ENCODE measurements at places on chromosomes 6 and 20.

- DNase-seq = no peak
These were observed 43.1 kb downstream of the POPDC3 start for GRCh38 chr6:105136431-105137350.

DNA sequence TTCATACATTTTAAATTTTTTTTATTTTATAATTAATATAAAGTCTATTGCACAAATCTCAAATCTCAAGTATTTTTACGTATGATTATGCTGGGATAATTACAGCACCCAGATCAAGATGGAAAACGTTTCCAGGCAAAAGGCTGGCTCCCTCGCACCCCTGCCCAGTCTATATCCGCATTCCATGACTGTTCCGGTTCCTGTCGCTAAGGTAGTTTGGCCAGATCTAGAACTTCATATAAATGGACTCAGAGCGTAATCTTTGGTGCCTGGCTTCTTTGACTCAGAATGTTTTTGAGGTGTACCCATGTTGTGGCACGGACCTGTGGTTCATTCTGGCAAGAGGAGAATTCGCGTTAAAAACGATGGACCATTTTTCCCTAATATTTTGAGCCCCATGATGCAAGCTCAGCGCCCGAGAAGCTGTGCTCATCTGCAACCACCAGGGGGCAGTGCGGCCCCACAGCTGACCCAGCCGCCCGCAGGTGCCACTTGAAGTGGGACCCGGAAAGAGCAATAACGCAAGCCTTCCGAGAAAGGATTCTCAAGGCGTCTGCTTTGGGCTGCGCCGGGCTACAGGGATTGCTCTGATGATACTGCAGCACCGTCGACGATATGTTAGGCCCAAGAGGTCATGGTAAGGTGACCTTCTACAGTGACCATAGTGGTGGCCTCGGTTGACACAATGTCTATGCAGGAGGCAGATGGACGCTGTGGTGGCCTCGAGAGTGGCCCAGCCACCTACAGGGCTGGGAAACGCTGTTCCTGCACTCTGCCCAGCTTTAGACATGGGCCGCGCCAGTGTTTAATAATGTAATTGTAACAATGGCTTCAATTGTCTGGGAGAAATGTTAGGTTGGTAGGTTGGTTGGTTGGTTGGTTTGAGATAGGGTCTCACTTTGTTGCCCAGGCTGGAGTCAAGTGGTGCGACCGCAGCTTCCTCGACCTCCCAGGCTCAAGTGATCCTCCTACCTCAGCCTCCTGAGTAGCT lies 160.1 kb downstream of the ZMYND8 start:
- DNase-seq = peak; percentile 53

DNA sequence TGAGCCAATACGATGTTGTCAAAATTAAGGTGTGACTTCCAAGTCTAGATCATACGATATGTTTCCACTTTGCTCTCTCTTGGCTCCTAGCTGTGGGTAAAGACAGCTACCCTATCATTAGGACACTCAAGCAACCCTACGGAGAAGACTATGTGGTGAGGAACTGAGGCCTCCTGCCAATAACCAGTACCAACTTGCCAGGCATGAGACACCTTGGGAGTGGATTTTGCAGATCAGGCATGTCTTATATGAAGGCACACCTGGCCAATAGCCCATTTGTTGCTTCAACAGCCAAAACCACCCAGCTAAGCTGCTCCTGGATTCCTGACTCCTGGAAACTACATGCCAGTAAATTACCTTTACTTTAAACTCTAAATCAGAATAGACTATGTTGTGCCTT lies 863.4 kb downstream of the DHX35 start:
- DNase-seq = no peak

GRCh38 chr6:140370441-140370840 lies 996.0 kb upstream of the CITED2 start:
- no peak for DNase-seq

GRCh38 chr20:23228912-23229311 lies 121.7 kb upstream of the NXT1 start:
- DNase-seq = no peak

DNA sequence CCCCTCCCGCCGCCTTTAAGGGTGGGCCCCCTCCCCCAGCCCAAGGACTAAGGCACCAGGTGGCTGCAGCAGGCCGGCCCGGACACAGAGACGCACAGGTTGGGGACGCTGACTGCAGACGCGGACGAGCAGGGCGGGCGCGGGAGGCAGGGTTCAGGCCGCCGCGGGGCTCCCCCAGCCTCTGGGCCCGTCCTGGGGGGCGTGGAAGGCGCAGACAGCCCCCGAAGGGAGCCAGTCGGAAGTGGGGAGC lies 9.3 kb downstream of the DUSP15 start:
- no peak for DNase-seq

DNA sequence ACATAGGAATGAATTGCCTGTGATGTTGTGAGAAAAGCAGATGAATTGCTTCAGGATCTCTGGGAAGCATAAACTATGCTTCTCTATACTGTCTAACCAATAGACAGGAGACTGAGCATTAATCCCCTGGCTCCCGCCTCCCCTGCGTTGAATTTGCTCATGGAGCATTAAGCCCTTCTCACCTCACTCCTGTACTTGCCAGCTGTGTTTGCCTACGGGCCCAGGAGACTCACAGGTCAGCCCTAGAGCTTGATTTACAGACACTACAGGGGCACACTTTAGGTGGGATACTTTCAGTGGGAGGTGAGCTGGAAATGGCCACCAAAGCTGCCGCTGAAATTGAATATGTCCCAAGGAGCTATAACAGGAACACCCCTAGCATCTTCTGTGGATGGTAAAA lies 418.7 kb downstream of the CBLN4 start:
- no peak for DNase-seq

DNA sequence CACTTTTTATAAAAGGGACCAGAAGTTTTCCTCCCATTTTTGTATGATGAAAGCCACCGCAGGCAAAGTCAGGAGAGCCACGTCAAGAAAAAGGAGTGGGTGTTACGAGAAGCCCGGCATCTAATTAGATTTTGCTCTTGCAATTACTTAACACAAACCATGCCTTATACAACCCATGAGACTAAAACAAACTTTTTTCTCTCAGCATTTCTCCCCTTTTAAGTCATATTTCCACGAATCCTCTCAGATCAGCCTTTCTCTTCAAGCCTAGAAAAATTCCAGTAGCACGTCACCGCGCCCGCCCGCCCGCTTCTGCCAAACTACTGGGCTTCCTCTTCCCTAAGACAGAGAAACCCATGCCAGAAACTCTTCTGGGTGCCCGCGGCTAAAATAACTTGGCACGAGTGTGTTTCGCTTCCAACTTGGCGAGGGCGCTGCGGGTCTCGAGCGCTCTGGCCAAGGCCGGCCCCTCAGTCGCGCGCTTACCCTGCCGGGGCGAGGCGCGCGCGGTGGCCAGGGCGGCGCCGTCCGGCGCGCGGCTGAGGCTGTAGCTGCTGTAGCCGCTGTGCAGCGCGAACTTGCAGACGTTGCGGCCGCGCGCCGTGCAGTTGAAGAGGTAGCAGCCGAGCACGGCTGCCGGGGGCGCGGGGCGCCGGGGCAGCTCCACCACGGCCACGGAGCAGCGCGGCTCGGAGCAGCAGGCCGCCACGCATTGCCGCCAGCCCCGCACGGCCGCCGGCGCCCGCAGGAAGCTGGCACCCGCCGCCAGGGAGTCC lies 1.0 kb downstream of the LRP11 start:
- DNase-seq = no peak

GRCh38 chr6:4612636-4613171 lies 163.5 kb upstream of the CDYL start:
- no peak for DNase-seq

DNA sequence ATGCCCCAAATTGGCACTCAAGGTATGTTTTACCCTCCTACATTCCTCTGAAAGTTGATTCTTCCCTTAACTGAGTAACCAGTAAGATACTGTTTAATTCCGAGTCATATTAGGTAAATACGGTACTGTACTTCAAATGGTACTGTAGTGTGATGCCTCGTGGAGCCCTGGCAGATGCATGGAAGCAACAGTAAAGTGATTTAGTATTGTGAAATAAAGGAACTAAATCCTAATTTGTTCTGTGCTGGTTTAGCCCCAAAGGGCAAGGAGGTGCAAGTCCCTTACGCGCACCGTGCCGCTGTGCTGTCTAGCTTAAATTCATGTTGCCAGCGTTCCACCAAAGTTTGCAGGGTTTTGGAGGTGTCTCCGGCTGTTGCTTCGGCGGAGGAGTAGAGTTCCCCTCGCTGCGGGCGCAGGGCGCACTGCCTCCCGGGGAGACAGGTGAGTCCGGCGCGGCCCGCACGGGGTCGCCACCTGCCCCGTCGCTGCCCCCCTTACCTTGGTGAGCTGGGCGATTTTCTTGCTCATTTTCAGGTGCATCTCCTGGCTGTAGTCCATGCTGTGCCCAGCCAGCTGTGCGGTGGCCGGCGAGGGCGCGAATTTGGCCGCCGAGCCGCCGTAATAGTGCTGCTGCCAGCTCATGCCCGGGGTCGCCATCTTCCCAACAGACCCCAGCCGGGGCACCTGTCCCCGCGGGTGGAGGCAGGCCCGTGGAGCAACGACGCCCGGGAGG lies 655 bp downstream of the FAM184A start:
- no peak for DNase-seq

DNA sequence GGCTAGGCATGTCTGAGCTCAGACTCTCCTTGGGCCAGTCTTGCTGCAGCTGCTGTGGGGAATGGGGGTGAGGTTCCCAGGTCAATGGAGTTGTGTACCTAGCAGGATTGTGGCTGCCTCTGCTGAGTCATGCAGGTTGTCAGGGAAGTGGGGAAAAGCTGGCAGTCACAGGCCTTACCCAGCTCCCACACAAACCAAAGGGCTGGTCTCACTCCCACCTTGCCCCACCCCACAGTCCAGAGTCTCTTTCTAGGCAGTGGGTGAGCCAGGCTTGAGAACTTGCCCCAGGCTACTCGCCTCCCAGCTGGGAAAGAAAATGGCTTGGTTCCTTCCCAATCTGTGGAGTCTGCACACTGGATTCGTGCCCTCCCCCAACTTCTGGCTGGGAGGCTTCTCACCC lies 65.7 kb downstream of the SCP2D1 start:
- no peak for DNase-seq

- DNase-seq = no peak
These were observed 625.5 kb downstream of the CDH26 start for GRCh38 chr20:60583741-60584140.

DNA sequence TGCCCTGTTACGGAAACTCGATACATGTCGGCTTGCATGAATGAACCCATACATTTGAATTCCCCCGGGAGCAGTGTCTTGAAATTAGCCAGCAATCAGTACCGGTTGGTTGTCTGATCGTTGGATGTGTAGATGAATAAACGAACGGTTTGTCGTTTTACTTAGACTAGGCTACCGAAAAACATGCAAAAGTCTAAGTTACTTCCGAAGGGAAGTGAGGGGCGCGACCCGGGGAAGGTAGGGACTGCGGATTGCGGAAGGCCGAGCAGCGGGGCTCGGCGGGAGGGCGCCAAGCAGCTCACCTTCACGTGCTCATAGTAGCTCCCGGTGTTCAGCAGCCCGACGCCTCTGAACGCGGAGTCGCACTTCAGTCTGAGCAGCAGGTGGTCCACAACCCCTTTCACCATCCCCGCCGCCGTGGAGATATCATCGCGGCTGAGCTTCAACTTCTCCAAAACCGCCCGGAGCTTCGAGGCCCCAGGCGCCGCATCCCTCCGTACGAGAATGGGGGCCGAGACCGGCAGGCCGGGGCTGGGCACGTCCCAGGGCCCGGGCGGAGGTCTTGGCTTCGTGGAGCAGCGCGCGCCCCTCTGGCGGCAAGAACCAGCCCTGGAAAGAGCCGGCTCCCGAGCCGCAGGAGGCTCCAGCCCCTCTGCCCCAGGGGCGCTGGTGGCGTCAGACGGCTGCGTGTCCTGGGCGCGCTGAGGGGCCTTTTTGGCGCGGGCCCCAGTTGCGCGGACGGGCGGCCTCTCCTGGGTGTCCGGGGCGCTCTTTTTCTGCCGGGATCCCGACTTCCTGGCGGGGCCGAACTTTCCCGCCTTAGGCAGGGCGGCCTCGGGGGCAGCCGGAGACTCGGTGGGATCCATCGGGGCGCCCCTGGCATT lies 632 bp downstream of the CGAS start:
- DNase-seq = no peak

DNA sequence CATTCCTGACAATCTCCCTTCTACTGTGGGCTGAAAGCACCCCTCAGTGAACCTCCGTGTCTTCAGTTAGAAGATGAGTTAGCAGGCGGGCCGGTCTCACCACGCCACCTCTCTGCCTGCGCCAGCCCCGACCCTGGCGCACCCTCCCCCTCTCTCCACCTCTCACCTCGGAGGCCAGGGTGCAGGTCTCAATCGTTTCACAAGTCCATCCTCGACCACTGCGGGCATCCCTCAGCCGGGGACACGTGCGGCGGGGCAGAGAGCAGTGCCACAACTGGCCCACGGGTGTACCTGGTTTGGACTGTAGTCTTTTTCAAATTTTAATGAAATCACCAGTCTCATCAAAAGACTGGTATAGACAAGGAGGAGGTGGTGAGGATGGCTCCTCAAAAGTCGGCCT lies 34.4 kb downstream of the NFATC2 start:
- DNase-seq = no peak

DNA sequence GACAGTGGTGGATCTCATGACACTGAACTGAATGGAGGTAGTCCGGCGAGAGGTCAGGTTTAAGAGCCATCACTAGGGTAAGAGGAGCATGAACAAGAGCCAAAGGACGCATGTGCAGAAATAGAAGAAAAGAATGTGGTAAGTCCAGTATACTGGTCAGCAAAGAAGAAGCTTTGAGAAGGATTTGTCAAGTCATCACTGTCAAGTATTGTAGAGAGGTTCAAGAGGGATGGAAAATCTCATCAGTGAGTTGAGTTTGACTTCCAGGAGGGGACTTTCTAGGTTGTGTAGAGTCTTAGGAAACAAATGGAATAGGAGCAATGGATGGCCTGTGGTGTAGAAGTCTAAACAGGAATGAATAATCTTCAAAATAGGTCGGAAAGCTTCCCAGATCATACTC lies 161.8 kb downstream of the BTBD3 start:
- DNase-seq = no peak

DNA sequence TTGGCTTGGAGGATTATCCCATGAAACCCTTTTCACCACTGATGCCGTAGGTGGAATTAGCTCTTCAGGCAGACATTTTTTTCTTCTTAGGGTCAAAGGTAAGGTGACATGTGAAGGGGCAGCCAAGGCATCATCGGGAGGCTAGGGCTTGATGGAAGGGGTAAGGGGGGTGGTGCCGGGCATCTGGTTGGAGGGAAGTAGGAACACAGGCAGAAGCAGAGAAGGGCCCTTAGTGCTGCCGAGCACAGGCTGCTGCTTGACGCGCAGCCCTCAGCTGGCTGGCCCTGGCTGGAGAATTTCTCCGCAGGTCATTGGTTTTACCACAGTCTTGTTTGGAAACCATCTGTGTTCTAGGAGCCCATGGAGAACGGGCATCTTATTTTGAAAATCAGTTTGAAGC lies 54.7 kb downstream of the TRAF3IP2 start:
- DNase-seq = no peak

DNA sequence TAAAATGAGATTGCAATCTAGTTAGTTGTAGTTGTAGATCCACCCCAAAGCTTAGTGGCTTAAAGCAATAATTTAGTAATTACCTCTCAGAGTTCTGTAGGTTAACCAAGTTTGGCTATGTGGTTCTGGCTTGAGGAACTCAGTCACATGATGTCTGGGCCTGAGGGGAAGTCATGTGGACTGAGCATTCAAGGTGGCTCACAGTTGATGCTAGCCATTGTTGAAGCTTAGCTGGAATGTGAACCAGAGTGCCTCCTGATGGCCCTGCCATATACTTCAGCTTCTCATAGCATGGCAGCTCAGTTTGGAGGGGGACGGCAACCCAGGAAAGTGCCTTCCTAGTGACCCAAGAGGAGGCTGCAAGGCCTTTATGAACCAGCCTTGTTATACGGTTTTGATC lies 263.2 kb upstream of the RNF217 start:
- no peak for DNase-seq

Data from stimulated activated CD8-positive, alpha-beta memory T cell treated with anti-CD3 and anti-CD28 coated beads, Interleukin-15, amount 100 ng/mL, for 1 hour (primary cell).